Activated CD8-positive, alpha-beta T cell treated with anti-CD3 and anti-CD28 coated beads for 36 hours (primary cell): ENCODE measurements at places on chromosomes 5 and 9. TPM values are rescaled to one million over a fixed set of nuclear protein-coding genes. Genes with fewer than 3 reads are reported as not detected.
A peak's percentile ranks its signal among the peaks of the same experiment; 100 is the strongest.

HSD17B4 gene
- 111 TPM for total RNA-seq

GARIN3 gene
- total RNA-seq: 1.1 TPM

STARD4 gene
- total RNA-seq: 132 TPM

LYSMD3 gene
- 14.7 TPM for total RNA-seq

PGM5 gene
- total RNA-seq: not detected

TRIM7 gene
- 3.0 TPM for total RNA-seq

GABRA6 gene
- not detected for total RNA-seq

ZNF879 gene
- total RNA-seq: 2.6 TPM

IFNA10 gene
- total RNA-seq: not detected

- peak overlapping the region; percentile 91 for H3K27ac ChIP-seq
- peak overlapping the region; percentile 92 for H3K4me3 ChIP-seq
- H3K4me1 ChIP-seq: peaks cover 49% of the 10 kb centered on the region
- DNase-seq: peak; percentile 82
- H3K36me3 ChIP-seq: peaks cover 9% of the 10 kb centered on the region
- H3K27me3 ChIP-seq: no peaks in the 10 kb centered on the region
Measured at GRCh38 chr5:138354926-138355378, 2.5 kb downstream of the KDM3B start.

DNA sequence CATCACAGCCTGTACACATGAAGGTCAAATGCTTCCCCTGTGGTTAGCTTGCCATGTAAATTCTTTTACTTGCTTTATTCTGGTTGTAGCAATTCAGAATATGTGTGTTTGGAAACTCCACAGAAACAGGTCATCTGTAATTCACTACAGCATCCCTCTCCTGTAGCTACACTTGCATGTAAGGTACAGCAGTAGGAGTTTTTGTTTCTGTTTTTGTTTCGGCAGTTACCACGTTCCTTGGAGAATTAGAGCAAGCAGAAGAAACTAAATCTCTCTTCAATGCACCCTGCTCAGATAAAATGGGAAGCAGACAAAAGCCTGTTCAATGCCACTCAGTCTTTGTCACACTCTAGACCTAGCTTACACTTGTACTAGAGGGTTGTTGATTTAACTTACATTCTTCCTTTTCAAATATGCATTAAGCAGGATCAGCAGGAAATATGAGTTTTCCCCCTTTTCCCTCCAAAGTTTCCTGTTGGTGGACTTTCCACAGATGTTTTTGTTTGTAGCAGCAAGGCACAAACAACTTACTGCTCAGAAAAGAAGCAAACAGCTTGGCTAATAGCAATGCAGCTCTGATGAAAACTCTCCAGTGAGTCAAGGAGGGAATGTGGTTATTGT is 80.9 kb downstream of the YIPF5 start:
- peaks cover 4% of the 10 kb centered on the region for H3K4me1 ChIP-seq
- no peak overlapping the region for H3K27ac ChIP-seq
- H3K36me3 ChIP-seq: no peaks in the 10 kb centered on the region
- DNase-seq: no peak

DNA sequence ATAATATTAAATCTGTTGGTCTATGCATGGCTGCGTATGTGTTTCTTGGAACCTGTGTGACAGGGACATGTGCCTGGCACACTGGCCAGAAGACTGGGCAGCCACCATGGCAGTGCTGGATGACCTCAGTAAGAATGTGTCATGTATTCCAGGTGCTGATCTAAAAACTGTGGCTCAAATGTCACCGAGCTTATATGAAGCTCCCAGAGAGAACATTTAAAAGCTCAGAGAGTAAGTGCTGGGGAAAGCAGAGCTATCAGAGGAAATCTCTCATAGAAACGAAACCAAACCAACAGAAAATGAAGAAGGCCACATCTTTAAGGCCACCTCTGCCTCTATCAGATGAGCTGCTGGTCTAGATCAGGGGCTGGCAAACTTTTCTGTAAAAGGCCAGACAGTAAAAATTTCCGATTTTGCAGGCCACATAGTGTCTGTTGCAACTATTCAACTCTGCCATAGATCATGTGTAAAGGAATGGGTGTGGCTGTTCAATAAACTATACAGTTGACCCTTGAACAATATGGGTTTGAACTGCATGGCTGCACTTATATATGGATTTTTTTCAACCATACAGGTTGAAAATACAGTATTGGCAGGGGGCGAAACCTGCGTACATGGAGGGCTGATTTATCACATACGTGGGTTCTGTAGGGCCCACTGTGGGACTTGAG is 31.8 kb downstream of the TSTD2 start:
- H3K4me3 ChIP-seq: no peak overlapping the region
- DNase-seq: no peak
- H3K27me3 ChIP-seq: no peaks in the 10 kb centered on the region
- no peak overlapping the region for H3K27ac ChIP-seq
- H3K36me3 ChIP-seq: peaks cover 13% of the 10 kb centered on the region

GRCh38 chr5:32618962-32619361 is 33.6 kb downstream of the SUB1 start:
- H3K36me3 ChIP-seq: no peaks in the 10 kb centered on the region
- no peaks in the 10 kb centered on the region for H3K27me3 ChIP-seq
- no peak for DNase-seq
- H3K4me1 ChIP-seq: no peaks in the 10 kb centered on the region
- no peak overlapping the region for H3K4me3 ChIP-seq

GRCh38 chr9:133991964-133992779 is at the start of gene VAV2:
Gene VAV2 (minus strand): TSS chr9:133992324. CDS start chr9:133992278, 46 bp downstream.
- DNase-seq: peak; percentile 55
- H3K27ac ChIP-seq: no peak within 1 kb of the TSS
- H3K4me3 ChIP-seq: peak within 1 kb of the TSS; percentile 63

- DNase-seq: no peak
- no peak overlapping the region for H3K27ac ChIP-seq
Measured at GRCh38 chr5:173832386-173832785, 55.8 kb upstream of the CPEB4 start.

DNA sequence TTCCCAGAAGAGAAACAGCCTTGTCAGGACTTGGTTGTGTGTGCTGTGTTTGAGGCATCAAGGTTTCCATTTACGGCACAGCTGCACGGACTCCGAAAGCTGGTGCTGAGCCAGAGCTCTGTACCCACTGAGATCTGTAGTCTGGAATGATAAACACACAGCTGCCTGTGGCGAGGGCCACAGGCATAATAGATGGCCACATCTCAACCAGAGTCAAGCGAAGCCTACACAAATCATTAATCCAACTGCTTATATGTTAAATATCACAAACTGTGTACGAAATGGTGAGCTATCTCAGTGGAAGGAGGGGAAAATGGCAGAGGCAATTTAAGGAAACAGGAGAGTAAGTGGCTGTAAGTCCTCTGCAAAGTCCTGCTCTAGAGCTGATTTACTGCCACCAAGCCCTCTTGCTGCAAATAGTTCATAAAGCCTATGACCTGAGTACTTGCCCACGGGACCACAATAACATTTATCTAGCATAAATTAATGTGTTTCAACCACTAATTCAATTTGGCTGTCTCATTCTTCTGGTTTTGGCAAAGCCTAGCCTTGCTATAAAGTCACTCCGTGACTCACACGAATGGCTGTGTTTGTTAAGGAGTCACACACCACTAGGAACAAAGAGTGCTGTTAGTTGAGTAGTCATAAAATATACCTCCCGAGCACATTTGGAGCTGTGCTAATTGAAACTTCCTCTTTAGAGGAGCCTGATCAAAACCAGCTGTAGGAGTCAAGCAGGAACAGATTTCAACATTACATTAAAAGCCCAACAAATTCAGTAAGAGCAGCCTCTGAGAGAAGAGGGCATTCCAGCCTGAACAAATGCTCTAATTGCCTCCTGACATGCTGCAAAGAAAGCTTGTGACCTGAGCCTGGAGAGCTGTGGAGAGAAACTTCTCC is 738.6 kb upstream of the ZNF608 start:
- no peak overlapping the region for H3K27ac ChIP-seq
- DNase-seq: no peak
- H3K4me3 ChIP-seq: no peak overlapping the region
- no peaks in the 10 kb centered on the region for H3K27me3 ChIP-seq
- H3K36me3 ChIP-seq: no peaks in the 10 kb centered on the region
